Stimulated activated CD8-positive, alpha-beta memory T cell treated with anti-CD3 and anti-CD28 coated beads, Interleukin-4, amount 100 ng/mL, for 4 hours (primary cell): ENCODE measurements at places on chromosomes 4 and X.

GRCh38 chrX:134607523-134607922, 50.7 kb downstream of the PLAC1 start:
- no peak for DNase-seq

DNA sequence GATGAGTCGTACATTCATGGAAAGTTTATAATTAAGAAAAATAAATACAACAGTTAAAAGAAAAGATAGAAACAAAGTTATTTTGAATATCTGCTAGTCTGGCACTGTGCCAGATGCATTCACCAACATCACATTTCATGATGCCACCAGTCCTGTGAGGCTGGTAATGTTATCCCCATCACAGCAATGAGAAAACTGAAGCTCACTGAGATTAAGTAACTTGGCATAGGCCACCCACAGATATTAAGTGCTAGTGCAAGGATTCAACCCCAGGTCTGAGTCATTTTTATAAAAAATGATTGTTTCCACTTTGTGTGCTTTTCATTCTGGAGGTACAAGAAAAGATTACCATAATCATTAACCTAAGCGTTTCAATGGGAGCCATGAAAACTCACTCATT, 65.0 kb upstream of the IL15 start:
- no peak for DNase-seq

- DNase-seq: no peak
Observed at GRCh38 chr4:25608644-25609043, 47.0 kb upstream of the SLC34A2 start.

DNA sequence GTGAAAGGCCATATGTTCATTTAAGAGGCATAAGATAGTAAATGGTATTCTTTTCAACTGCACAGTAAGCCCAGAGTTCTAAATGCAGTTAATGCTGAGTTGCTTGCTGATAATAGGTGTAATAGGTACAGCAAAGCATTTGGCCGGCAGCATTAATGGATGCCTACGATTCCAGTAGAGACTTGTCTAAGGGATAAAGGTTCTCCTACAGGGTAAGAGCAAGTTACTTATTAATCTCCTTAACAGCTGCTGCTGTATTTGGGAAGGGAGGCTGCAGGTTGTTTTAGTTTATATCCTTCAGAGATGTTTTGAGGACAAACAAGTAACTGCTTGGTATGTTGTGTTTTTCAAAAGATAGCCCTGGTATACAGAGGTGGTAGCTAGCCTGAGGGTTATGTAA, 16.8 kb downstream of the TSPAN7 start:
- DNase-seq: no peak

GRCh38 chrX:153806999-153807575, 12.6 kb downstream of the SSR4 start:
- DNase-seq: no peak

DNA sequence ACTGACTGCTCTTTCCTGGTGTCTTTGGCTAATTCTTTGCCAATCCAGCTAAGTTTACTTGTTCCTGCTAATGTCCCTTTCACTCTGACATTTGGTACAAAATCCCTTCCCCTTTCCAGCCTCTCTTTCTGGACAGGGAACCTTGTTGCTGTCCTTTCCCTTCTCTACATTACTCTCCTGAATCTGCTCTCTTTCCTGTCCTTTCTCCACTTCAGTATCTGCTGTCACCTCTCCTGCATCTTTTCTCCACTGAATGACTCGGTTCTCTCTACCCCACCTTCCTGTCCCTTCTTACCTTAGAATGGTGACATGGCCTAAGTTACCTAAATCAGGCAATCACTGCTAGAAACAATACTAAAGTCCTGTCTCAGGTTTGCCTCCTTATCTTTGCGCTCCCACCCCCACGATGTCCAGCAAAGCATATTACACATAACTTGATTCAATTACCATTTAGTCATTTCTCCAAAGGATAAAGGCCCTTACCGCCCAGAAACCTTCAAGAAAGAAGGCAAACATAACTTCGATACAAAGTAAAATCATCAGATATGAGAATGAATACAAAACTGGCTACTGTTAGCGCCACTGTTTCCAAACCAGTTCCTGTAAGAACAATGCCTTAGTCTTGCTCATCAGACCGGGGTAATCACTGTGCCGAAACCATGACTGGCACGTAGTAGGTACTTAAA, 890 bp downstream of the BOD1L1 start:
- no peak for DNase-seq

DNA sequence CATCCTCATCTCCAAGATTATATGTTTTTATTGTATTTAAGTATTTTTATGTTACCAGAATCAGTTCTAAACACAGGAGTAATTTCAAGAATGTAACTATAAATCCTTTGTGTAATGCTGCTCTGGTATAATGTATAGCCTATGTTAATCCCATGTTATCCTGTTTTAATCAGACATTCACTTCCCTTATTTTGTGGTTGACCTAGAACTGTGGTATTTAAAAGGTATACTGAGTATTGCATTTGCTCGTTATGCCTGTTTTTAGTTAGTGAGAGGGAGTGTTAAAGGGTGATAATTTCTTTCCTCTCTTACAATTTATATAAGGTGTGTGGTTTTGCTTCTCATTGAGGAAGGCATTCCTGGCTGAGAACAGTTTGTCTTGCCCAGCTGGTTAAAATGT, 26.2 kb downstream of the MTM1 start:
- DNase-seq: no peak

DNA sequence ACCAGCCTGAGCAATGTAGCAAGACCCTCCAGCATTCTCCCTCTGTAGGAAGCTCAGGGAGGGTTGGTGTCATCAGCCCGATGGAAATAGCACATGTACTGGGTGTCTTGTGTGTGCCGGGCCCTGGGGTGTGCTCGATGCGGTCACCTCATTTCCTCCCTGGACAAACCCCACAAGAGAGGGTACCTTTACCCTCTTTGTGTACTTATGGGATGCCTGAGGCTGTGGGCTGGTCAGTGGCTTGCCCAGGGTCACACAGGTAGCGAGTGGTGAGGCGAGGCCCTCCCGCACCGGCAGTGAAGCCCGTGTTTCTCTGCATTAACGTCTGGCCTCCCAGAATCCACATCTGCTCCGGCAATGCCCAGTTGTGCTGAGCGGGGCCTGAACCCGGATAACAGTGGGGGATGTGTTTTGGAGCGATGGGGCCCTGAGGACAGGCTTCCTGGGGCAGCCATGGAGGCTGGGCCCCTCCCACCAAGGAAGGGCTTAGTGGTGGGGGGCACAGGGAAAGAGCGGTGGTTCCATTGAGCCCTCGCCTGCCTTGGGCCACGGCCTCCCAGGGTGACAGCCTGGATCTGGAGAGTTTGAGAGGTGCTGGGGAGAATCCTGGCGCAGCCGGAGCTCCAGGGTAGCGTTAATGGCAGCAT, 8.1 kb downstream of the PSAPL1 start:
- no peak for DNase-seq

DNA sequence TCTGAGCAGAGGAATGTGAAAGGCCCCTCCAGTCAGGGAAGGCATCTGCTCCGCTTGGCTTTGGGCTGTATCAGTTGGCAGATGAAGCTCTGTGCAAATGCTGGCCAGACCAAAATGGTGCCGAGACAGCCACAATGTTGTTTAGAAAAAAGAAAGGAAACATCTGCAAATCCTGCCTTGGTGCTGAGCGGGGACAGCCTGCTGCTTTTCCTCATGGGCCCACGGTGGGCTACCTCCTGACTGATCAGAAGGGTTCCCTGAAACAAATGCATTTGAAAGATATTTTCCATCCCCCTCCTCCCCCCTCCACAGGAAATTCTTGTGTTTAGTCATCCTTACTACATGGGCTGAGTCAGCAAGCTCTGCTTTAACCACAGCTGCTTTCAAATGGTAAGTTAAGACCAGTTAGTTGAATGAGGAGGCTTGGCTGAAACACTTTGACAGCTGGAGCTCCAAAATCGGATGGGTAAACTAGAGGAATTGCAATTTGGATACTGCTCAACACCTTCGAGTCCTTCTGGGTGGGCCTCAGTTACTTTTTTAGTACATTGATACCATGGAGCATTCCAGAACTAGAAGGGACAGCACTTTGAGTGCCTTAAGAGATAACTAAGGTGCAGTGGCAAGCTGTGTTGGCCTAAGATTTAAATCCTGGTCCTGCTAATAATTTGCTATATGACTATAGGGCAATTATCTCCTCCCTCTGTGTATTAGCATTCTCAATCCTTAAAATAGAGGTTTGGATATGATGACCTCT, 36.0 kb downstream of the PLAC1 start:
- DNase-seq: no peak

GRCh38 chrX:126342859-126343258, 176.8 kb upstream of the DCAF12L2 start:
- DNase-seq: no peak

DNA sequence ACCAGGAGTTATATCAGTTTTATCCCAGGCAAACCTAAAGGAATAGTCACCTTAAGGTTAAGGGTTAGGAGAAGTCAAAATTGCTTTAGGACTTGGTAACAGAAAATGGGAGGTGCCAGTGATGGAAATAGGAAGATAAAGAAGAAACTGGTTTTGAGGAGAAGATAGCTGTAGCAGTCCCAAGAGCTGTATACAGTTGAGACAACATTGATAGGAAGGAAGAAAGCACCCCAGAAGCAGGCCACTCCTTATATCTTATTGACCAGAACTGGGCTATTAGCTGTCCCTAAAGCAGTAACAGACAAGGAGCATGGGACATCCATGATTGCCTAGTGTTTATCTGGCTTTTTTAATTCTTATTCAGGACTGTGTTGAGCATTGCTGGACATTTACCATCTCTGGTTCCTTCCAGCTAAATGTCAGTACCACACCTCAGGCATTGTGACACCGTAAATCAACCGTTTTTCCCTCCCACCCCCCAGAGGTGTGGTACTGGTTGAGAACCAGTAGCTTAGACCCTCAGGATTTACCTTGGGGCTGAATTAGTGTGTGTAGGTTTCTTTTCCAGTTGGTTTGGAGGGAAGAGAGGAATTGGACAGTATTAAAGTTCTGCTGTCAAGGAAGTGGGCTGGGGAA, 2.0 kb upstream of the PGRMC2 start:
- DNase-seq: no peak

DNA sequence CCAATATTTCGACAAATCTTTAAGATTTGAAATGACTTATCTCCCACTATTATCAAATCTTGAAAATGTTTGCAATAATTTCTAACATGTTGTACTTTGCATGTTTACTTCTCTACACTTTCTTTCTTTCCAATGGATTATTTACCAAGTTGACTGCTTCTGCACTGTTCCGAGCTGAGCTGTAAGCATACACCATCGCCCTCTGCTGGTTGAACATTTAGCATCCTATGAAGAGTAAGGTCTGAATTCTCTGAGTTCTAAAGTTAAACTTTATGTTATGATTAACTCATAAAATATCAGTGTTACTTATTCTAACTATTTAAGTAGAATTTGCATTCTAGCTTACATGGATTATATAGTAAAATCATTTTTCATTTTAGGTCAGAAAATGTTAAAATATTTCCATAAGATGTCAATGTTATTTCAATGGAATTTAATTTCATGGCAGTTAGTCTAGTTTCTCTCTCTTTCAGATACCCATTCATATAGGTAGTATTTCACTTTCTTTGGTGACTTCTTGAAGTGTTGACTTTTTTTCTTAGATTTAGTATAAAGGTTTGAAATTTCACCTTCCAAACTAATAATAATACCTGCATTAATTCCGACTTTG, 137.4 kb downstream of the DKK2 start:
- no peak for DNase-seq

DNA sequence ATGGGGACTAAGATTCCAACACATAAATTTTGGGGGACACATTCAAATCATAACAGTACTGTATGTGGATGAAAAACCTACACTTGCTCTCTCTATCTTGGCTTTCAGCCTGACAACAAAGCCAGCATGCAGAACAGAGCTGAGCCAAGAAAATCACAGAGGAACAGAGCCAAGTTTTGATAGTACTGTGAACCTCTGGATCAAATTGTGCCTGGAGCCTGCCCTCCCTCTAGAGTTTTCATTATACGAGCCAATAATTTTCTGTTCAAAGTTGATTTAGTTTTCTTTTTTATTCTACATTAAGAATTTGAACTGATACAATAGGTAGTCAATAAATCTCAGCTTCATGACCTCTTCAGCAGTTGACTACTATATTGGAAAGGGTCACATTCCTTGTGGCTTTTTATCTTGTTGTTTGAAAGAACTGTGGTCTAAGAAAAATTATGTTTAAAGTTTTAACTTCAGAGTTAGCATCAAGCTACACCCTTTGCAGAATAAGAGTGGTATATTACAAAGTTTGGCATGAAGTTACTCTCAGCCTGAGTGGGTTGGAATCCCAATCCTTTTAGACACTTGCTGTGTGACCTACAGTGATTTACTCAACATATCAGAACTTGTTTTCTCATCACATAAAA, 31.1 kb downstream of the GRID2 start:
- DNase-seq: no peak

DNA sequence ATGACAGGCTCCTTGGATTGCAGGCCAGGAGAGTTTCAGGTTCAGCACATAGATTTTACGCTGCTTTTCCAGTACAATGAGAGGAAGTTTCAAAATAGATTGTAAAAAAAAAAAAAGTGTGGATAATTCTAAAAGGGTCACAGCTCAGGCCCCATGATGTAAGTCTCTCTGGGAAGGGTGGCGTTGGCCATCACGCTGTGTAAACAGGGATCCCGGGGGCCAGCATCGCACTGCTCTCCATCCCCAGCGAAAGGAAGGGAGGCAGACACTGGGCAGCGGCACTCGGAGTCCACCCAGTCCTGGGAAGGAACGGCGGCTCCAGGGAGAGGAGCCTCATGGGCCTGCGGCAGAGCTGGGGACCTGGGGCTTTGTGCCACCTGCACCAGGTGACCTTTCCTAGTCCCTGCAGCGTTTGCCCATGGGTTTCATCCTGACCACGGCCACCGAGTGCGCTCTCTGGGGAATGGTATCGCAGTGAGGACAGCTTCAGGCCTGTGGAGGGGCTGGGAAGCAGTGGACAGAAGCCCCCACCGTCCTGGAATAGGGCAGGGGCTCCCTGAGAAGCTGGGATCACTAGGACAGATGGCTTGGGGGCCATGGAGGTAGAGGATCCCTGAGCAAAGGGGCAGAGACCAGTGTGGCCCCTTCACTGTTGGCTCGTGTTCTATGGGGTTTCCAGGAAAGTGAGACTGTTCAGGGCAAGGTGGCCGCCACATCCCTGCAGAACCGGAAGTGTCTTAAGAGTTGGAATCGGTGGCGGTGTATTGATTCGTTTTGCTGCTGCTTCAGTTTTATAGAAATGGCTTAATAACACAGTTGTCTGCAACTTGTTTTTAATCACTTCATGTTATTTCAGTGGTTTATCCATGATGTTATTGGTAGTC, 38.9 kb downstream of the RGS12 start:
- no peak for DNase-seq

- no peak for DNase-seq
Observed at GRCh38 chrX:12469296-12469695, 321.9 kb upstream of the PRPS2 start.

DNA sequence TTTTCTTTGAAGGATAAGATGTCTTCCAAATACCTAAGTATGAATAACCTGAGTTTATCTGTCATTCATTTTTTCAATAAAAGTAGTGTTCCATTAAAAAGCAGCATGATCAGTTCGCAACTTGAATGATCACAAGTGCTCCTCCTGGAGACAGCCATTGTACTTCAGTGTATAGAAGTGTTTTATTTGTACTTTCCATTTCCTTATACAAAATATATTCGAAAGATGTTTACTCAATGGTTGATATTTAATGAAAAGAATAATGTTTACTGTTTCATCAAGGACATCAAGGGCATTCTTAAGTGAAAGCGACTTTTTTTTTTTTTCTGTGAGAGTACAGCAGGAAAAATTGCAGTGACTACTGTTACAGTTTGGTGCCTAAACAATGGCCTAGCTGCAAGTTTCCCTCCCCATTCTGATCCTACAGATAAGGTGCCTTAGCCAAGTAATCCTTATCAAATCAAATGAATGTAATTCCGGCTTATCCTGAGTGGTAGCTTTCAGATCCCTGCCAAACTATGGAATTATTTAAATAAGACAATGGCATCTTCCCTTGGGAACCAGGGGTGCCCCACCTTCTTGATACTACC, 69.0 kb upstream of the IL15 start:
- DNase-seq: no peak

GRCh38 chrX:17778997-17779396, 41.7 kb downstream of the SCML1 start:
- no peak for DNase-seq
